Activated CD4-positive, alpha-beta T cell treated with anti-CD3 and anti-CD28 coated beads, Interleukin-2, amount 10 ng/mL, durations not matched to agents 24 days and 14 days (primary cell): ENCODE measurements at places on chromosomes 6 and 20. TPM values are rescaled to one million over a fixed set of nuclear protein-coding genes. Genes with fewer than 3 reads are reported as not detected.

The TMEM14A gene
- 12.7 and 13.0 TPM in 2 replicates for total RNA-seq

The BAG2 gene
- 13.1 and 13.2 TPM in 2 replicates for total RNA-seq

The SIRPB2 gene
- total RNA-seq, result not detected in 2 replicates

The SAPCD1 gene
- 15.0 and 17.7 TPM in 2 replicates for total RNA-seq

The RBM12 gene
- 148 and 151 TPM in 2 replicates for total RNA-seq
